ENCODE measurements at places on chromosomes 12 and 14.
A peak's percentile ranks its signal among the peaks of the same experiment; 100 is the strongest.

- no peak for DNase-seq
These were observed 66.3 kb downstream of the NCOR2 start for GRCh38 chr12:124501112-124501561.

GRCh38 chr12:1499351-1499750 is 95.0 kb downstream of the FBXL14 start:
- DNase-seq: no peak

- DNase-seq: no peak
These were observed 13.9 kb downstream of the PPP1R36 start for GRCh38 chr14:64563696-64564095.

DNA sequence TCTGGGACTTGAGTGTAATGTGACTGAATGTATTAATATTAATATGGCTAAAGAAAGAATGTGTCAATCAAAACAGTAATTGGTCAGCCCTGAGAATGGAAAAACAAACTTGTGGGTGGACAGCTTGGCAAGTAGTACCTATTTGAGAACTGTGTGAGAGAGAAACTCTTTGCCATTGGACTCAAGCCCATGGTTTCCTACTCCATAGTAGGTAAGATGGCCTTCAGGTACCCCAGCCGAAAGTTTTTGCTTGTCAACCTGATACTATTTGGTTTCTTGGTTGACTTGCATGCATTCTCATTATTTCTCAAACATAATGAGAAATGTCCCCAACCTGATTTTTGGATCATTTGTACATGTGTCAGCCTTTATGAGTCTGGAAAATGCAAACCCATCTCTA is 391.1 kb downstream of the MDGA2 start:
- no peak for DNase-seq

DNA sequence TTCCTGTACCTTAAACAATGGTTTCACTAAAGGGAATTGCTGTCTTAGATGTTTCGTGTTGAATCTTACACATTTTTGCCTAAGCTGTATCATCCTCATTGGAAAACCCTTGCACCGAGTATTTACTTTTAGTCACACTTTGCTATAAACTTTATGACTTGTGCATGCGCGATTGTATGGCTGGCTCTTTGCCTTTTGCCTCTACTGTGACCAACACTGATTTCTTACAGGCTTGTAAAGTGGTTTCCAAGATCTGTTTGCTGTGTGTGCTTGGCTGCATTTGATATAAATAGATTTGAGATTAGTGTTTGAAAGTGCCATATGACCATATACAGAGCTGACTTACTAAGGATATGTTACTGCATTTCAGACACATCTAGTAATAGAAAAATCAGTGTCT is 40.5 kb downstream of the RASSF3 start:
- DNase-seq: no peak

GRCh38 chr12:2588345-2588744 is 206.4 kb upstream of the FKBP4 start:
- DNase-seq: no peak

GRCh38 chr12:99170461-99170860 is 477.1 kb upstream of the GARIN6 start:
- DNase-seq: no peak

DNA sequence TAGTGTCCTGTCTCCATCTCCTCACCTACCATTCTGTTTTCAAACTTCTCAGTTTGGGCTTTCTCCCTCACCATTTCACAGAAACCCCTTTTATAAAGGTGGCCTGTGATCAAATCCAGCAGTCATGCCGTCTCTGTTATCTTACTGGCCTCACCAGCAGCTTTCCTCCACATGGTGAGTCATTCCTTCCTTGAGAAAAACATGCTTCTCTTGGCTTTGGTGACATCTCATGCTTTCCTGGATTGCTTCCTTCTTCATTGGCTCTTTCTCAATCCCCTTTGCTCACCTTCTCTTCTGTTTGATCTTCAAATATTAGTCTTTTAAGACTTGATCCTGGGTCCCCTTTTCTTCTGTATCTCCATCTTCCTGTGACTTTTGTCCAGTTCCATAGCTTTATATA is 164.9 kb downstream of the ANO4 start:
- no peak for DNase-seq

- no peak for DNase-seq
These were observed 64.7 kb downstream of the GARIN6 start for GRCh38 chr12:99712281-99712680.

GRCh38 chr12:15268927-15269552 is 47.8 kb upstream of the RERG start:
- DNase-seq: peak; percentile 65

- peak; percentile 53 for DNase-seq
These were observed 9.6 kb upstream of the FLVCR2 start for GRCh38 chr14:75568791-75569190.

- no peak for DNase-seq
These were observed 52.6 kb downstream of the IFT81 start for GRCh38 chr12:110176745-110177144.

DNA sequence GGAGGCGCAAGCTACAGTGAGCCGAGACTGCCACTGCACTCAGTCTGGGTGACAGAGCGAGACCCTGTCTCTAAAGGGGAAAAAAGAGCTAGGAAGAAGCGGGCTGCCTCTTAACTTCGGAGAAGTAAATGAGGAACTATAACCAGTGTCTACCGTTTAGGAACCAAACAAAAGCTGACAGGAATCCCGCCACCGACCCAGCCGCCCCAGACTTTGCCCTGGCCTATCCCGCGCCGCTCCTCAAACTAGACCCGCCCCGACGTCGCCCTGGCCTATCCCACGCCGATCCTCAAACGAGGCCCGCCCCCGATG is 568 bp upstream of the SIVA1 start:
- no peak for DNase-seq

DNA sequence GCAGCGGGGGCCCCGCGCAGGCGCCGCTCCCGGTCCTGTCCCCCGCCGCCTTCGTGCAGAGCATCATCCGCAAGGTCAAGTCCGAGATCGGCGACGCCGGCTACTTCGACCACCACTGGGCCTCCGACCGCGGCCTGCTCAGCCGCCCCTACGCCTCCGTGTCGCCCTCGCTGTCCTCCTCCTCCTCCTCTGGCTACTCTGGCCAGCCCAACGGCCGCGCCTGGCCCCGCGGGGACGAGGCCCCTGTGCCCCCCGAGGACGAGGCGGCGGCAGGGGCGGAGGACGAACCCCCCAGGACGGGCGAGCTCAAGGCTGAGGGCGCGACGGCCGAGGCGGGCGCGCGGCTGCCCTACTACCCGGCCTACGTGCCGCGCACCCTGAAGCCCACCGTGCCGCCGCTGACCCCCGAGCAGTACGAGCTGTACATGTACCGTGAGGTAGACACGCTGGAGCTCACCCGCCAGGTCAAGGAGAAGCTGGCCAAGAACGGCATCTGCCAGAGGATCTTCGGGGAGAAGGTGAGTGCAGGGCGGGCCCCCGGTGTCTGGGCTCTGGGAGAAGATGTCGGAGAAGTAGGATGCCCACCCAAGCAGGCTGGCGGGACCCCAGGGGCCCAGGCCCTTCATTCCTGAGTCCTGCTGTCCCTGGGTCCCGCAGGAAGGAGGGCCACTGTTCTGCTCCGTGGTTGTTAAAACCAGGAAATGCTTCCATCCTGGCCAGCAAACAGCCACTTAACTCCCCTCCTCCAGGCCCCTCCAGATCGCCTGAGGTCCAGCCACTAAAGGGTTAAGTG is 48.4 kb downstream of the PHETA1 start:
- DNase-seq: no peak

GRCh38 chr12:62251609-62251958 is 8.6 kb upstream of the USP15 start:
- no peak for DNase-seq

GRCh38 chr12:127531542-127531941 is 735.4 kb upstream of the TMEM132C start:
- no peak for DNase-seq

GRCh38 chr14:93010522-93011140 is 87.7 kb downstream of the CHGA start:
- no peak for DNase-seq

- DNase-seq: no peak
These were observed 38.2 kb upstream of the CRADD start for GRCh38 chr12:93638954-93639353.

GRCh38 chr14:75551021-75551420 is 27.4 kb upstream of the FLVCR2 start:
- DNase-seq: no peak

GRCh38 chr14:71497645-71498086 is 434.6 kb upstream of the RGS6 start:
- DNase-seq: peak; percentile 79

GRCh38 chr14:53953002-53953827 is 3.4 kb downstream of the BMP4 start:
- no peak for DNase-seq

GRCh38 chr12:50070314-50071060 is 13.1 kb downstream of the ASIC1 start:
- peak; percentile 66 for DNase-seq

DNA sequence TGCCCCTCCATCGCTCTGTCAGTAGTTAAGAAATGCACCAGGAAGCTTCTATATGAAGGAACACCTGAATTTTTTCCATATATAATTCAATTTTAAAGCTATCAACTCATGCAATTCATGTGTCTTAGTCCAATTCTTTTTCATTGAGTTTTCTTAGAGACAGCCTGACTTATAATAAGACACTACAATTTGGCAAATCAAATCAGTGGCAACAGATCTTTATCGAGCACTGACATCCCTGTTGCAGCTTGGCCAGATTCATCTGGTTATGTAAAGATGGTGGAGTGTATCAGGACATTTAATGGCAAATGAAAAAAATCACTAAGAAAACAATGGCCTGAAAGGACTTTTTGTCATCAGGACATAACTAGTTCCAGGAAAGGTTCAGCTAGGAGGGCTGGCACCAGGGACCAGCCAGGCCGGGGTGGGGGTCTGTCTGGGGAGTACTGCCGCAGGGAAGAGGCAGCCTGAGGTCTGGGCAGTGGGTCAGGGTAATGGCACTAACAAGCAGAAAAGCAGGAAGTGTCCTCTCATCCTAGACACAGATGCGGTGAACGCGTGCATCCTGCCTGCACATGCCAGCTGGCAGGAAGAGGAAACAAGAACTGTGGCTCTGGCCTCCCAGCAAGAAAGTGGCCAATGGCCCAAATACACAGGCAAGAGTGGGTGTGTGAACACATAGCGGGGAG is 100.5 kb upstream of the LMNTD1 start:
- DNase-seq: no peak

GRCh38 chr12:6203601-6204000 is 3.4 kb downstream of the CD9 start:
- no peak for DNase-seq

- DNase-seq: no peak
These were observed 21.9 kb upstream of the FAIM2 start for GRCh38 chr12:49925433-49926204.

DNA sequence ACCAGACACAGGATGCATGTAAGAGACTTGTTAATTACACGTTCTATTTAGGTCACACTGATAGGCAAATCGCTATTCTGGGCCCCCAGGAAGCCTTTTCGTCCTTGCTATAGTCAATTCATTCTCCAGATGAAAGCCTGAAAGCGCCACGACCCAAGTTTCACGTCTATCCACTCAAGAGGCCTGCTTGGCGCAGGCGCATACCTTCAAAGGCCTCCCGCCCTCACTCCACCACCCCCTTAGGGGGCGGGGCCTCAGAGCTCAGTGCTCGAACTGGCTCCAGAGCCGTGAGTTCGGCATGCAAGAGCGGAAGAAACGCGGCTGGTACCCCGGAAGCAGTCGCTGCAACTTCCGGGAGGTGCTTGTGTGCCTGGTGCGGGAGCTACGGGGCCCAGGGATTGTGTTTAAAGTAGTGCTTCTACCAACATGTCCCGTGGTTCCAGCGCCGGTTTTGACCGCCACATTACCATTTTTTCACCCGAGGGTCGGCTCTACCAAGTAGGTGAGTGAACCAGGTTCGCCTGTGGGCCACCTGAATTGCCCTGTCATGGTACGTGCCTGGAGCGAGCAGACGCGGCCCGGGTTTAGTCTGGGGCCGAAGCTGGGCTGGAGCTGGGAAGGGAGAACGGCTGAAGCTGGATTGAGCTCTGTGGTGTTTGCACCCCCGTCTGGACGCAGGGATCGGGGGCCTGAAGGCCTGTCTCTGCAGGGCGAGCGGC is at the start of gene PSMA6:
Gene PSMA6, plus strand, starts transcription at position 332 of the 719 bp plus-strand sequence. Its CDS starts 95 bp downstream, at position 427.
- DNase-seq: peak; percentile 100

DNA sequence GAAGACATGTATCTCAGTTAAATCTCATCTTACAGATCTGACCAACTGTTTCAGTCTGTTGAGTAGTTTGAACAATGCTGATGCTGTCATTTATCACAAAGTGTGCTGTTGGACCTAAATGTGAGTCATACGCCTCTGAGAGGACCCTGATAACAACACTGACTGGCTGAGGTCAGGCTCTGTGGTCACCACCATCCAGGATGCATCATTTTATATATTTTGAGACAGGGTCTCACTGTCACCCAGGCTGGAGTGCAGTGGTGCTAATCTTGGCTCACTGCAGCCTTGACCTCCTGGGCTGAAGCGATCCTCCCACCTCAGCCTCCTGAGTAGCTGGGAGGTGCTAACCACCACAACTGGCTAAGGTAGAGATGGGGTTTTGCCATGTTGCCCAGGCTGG is 181.0 kb upstream of the RGS6 start:
- peak; percentile 15 for DNase-seq

DNA sequence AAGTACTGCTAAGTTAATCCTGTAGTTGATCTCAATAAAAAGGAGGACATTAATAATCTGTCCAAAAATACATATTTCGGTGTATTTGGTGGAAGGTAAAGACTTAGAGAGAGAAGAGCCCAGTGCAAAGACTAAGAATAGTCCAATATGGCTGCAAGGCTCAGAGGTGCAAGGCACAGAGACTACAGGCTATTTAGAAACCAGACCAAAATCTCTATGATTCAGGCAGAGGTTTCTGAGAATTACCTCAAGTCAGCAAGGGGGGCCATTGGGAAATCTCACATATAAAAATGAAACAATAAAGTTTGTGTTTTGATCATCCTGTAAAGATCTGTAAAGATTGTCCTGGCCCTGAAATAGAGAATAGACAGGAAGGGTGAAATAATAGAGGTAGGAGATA is 1173.0 kb downstream of the VRK1 start:
- DNase-seq: no peak

- DNase-seq: no peak
These were observed 29.4 kb downstream of the C12orf75 start for GRCh38 chr12:105359856-105360255.

DNA sequence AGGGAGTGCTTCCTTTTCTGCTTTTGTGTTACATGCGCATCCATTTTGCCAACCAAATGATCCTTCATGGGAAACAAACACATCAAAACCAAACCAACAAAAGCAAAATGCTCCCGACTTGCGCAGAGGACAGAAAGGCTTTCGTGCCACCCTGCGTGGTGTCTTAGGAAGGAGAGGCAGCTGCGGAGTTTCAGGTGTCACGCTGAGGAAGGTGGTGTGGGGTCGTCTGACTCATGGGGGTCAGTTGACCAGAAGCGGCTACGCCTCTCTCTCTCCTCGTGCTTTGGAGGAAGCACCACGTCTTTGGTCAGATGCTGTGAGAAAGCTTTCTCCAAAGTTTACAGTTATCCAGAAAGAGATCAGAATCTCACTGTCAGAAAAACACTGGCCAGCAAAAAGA is 7.9 kb downstream of the EMP1 start:
- DNase-seq: no peak

All from activated CD4-positive, alpha-beta T cell treated with anti-CD3 and anti-CD28 coated beads, Interleukin-2, Interleukin-4, amounts not matched to agents 100 ng/mL and 50 ng/mL, durations not matched to agents 16 hours and 8 hours (primary cell).